ENCODE measurements at places on chromosomes 6 and 20.

DNA sequence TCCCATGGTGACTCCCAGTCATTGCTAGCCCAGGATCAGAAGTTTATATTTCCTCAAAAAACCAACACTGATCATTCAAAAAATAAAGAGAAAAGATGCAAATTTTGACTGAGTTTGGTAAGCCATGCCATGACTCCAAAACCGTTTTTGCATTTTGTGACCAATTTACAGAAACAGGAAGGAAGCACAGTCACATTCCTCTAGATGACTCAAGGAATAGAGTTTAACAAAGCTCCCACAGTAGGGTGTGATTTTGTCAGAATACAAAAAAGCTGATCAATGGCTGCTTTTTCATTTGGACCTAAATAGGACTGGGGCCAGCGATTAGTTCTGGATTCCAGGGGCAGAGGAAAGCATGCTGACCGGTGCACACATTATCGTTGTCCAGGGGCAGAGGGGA is 179.4 kb upstream of the AFDN start:
- no peak for DNase-seq

DNA sequence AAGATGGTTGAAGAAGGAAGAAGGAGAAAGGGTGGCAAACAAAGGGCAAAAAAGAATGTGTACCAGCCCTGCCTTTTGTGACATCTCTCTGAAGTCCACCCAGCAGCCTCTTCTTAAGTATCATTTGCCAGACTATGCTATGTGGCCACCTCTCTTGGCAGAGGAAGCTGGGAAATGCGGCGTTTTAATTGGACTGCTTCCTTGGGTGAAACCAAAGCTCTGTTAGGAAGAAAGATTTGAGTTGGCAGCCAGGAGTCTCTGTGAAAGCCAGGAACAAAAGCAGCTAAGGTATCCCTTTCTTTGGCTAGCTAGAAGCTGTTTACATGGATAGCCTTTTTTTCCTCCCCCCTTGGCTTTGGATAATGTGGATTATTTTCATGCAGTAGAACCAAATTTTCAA is 67.5 kb upstream of the GTSF1L start:
- DNase-seq: no peak

GRCh38 chr20:31679357-31680285 is 41.9 kb downstream of the COX4I2 start:
- DNase-seq: no peak

GRCh38 chr6:108587258-108588059 is 26.7 kb downstream of the FOXO3 start:
- no peak for DNase-seq

Measured in SK-N-DZ (cell line).